ENCODE measurements at places on chromosomes 7 and 10.

DNA sequence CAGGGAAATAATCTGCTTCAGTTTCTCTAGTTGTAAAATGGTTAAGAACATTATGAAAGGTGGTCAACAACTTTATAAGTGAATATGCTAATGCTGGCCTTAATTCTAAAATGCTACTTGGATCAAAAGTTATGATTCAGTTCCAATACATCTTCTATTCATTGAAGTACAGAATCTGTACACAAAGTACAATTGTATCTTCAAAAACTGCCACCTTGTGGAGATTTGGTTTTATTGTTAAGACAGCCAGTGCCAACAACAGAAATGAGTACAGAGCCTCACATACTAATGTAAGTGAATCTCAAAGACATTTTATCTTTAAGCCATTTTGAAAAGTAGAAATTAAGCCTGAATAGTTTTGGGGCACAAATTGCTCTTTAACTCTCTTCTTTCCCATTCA is 194.0 kb downstream of the CFTR start:
- no peak for DNase-seq

GRCh38 chr10:30528429-30528786 is 94.4 kb downstream of the MAP3K8 start:
- no peak for DNase-seq

DNA sequence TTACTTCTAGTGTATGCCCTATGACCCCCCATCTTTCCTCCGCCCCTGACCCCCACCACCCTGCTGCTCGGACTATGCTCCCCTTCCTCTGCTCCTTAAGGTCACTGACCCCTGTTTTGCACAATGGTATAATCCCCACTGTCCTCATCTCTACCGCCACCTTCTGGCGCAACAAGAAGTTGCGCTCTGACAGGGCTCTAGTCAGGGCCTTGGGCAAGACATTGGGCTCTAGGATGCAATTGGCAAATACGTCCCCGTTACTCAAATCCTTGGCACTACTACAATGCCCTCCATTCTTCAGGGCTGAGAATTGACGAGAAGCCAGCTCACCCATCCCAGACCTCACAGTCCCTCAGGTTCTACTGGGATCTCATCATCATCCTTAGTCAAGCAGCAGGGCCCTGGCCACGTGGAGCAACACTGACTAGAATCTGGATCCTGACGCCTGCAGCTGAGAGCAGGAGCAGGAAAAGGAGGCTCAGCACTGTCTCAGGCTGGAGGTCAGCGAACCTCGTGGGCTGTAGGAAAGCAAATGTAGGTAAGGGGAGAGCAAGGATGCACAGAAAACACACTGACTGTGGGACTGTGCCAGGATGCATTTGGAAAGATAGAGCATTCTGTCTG is 10.6 kb downstream of the LRIT2 start:
- DNase-seq, result peak; percentile 52

DNA sequence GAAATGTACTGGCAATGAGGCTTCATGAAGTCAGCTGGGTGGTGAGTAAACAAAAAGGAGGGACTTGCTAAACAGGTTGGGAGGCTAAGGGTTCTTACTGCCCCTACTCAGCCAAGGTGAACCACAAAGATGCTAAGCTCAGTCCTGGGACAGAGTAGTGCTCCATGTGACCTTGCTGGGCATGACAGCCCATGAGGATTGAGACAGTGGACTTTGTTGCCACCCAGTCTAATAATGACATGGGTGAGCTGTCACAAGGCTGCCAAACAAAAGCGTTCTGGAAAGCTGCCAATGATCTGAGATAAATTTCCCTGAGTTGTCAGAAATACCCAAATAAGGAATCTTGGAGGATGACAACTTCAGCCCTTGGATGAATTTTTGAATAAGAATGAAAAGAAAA is 75.2 kb downstream of the CLEC2L start:
- DNase-seq, result no peak

DNA sequence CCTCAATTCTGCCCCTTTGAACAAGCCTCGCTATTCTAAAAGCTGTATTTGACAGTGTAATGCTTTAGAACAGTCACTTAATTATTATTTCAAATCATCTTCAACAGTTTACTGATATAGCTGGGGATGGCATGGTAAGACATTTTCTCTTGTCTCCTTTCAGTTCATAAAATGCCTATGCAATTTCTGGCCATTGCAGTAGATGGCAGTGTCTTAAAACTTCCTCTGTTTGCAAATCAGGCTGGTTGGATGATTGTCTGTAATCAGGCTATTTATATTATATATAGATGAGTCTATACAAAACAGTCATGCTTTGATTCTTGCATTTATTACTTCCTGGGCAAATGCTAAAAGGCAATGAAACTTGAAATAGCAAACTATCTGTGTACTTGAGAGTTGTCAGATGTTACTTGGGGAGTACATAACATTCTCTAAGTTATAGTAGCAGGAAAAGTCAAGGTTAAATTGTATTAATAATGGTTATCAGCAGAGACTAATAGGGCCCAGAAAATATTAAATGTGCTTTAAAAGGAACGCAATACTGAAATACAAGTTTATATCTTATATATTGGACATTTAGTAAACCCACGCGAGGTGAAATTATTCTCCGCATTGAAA is 55.5 kb upstream of the LHFPL3 start:
- DNase-seq, result peak; percentile 52

GRCh38 chr7:118878336-118878735 is 653.8 kb downstream of the ANKRD7 start:
- DNase-seq, result no peak

- DNase-seq, result no peak
These were observed 95.7 kb downstream of the DNAJB6 start for GRCh38 chr7:157432541-157432956.

DNA sequence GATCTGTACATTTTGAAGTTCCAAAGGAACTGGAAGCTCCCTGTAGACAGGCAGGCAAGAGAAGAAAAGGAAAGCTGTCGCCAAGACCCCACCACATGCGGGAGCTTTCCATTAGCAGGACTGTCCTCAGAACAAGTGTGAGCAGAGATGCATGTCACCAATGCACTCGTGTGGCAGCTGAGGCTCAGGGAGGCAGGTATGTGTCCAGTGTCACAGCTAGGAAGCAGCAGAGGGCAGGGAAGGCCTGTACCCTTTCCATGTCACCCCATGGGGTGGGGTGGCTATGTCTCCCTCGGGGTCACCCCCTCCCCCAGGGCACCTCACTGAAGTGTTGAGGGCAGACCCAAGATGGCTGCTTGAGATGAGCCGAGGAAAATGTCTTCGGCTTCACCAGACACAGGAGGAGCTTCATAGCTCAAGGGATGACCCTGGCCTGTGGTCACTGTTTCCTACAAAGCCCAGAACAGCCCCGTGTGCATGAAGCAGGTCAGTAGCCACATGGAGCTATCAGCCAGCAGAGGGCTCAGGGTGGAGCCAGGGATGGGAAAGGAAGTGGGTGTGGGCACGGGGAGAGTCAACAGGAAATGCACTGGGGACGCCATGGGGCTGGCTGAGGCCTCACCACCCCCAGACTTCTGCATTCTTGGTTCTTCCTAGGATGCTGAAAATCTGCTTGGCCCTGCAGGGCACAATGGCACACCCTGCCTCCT is 96.6 kb downstream of the FAM53B start:
- DNase-seq, result no peak

- DNase-seq, result no peak
These were observed 160.8 kb upstream of the WNT16 start for GRCh38 chr7:121167971-121168370.

GRCh38 chr10:27857616-27858015 is 112.0 kb upstream of the MKX start:
- DNase-seq, result no peak

DNA sequence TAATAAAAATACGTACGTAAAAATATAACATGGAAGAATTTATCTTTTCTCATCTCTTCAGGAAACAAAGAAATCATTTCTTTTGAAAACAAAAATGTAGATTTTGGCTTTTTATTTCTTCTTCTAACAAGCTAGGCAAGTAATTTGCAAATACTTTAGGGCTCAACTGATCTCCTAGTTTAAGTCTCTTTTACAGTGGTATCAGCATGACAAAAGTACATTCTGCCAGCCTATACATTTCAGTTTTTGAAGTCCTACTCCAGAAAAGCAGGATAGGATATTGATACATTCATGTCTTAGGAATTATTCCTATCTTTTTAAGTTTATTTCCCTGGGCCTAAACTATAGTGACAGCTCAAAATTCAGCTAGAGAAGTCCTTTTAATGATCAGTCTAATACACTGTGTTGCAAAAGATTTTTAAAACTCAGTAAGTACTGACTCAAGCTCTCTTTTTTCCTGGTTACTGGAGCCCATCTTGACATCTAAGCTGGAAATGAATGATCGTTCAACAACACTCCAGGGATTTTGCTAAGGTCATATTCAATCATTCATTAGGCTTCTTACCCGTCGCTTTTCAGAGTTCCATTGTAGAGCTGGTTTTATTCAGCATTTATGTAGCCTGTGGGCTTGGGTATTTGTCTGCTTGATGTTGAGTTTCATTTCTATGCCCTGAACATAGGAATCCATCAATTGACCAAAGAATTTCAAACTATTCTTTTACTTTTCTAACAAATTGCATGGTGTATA is 12.2 kb upstream of the FAM53B start:
- DNase-seq, result no peak

DNA sequence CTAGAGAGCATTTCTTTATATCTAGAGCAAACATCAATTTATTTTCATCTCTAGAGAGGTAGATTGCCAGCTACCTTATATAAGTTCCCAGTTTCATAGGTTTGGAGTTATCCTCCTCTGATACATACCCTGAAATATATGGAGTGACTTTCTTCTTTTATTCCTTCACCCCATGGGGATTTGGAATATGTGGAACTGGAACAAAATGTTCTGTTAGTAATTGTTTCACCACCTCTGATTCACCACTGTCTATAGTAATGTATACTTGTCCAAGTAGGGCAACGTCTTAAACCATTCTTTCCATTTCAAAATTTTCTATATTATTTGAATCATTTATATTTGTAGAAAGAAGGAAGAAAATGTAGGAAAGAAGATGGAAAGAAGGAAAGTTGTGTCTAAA is 511.2 kb upstream of the KCND2 start:
- DNase-seq, result no peak

GRCh38 chr7:26508481-26508880 is 216.8 kb downstream of the SNX10 start:
- DNase-seq, result no peak

GRCh38 chr7:140041659-140042385 is 20.9 kb downstream of the PARP12 start:
- DNase-seq, result no peak

DNA sequence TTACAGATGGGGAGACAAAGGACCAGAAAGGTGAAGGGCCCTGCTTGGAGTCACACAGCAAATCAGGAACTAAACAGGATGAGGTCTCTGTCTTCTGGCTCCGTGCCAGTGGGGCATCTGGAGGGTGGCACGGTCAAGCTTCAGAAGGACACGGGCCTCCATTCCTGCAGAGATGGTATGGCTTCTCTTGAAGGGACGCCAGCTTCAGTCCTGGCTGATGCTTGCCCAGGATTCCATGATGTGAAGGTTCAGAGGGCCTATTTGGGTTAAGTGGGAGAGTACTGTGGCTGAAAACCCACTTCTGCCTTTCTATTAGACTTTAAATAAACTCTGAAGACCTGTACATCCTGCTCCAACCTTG is 6.1 kb downstream of the RAMP3 start:
- no peak for DNase-seq

DNA sequence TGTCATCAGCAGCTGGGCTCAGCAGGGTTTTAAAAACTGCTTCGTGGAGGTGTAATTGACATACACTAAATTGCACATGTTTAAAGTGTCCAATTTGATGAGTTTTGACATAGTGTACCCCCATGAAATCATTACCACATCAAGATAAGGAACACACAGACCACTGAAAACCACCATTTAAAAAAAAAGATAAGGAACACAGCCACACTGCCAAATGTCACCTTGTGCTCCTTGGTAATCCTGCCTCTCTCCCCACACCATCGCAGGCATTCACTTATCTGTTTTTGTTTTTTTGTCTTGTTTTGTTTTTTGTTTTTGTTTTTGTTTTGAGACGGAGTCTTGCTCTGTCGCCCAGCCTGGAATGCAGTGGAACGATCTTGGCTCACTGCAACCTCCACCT is 75.0 kb downstream of the NEURL1 start:
- DNase-seq, result no peak

- peak; percentile 22 for DNase-seq
These were observed 739 bp downstream of the CASP7 start for GRCh38 chr10:113680190-113681111.

- DNase-seq, result peak; percentile 69
These were observed 42.3 kb downstream of the FEZF1 start for GRCh38 chr7:122262246-122262645.

DNA sequence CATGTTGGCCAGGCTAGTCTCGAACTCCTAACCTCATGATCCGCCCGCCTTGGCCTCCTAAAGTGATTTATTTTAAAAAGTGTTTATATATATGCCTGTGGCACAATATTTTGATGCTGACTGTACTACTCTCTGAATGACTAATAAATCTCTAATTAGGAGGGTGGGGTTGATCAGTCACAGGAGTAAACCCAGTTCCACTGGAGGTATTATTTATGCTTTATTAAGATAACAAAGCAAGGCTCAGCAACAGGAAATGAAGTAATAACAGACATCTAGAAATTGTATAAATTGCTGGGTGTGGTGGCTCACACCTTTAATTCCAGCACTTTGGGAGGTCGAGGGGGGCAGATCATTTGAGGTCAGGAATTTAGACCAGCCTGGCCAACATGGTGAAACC is 26.0 kb upstream of the MCU start:
- no peak for DNase-seq

GRCh38 chr7:111362506-111363054 is 199.7 kb downstream of the IMMP2L start:
- no peak for DNase-seq

DNA sequence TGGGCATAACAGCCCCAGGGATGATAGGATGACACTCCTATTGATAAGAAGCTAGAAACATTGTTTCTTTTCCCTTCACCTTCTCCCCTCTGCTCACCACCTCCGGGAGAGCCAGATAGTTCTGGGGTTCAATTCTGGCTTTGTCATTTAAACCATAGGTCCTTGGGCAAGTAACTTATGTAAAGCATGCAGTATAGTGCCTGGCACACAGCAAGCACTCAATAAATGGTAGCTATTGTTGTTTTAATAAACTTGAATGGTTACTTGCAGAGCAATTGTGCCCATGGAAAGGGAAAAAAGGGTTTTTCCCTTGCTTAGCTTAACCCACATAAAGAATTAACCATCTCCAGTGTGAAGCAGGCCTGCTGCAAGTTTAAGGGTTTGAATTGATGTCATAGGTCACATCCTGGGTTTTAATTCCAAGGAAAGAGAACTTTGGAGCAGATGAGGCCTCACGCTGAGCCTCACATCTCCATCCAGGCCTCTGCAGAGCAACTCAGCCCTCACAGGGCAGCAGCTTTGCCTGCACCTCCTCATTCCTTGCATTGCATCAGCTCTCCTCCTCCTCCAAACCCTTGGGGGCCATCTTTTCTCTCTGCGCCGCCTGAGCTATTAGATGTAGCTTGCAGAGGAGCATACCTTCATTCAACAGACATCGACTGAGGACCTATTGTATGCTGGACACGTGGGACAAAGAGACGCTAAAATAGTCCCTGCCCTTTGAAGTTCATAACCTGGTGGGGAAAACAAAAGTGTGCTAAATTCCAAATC is 22.9 kb downstream of the ZNF775 start:
- DNase-seq, result peak; percentile 14
